ENCODE measurements at places on chromosomes 1 and 21.

GRCh38 chr1:53073868-53074311 lies 11.9 kb downstream of the PODN start:
- no peak for DNase-seq

GRCh38 chr1:71417421-71417820 lies 336.6 kb upstream of the ZRANB2 start:
- no peak for DNase-seq

- DNase-seq, result no peak
Measured at GRCh38 chr1:91314643-91315042, 90.0 kb downstream of the HFM1 start.

GRCh38 chr1:153629343-153629665 lies 1.1 kb downstream of the S100A1 start:
- no peak for DNase-seq

- DNase-seq, result no peak
Measured at GRCh38 chr1:42815941-42816584, 859 bp upstream of the ERMAP start.

GRCh38 chr1:230857822-230858221 lies 10.5 kb downstream of the C1orf198 start:
- DNase-seq, result no peak

DNA sequence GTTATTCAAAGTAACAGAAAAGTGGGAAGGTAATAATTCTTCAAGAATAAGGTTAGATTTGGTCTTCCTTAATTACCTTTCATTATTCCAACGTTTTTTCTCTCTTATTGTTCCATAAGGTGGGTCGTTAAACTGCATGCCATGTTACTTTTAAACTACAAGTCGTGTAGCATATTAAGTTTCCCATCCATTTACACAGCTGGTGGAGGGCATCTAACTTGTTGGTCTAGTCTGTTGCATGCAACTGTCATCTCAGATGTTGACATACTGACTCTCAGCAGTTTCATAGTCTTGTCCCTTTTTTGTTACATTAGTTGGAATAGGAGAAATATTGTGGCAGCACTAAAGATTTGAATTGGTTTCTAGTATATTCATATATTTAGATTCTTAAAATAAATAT lies 54.6 kb upstream of the BMP8A start:
- no peak for DNase-seq

- no peak for DNase-seq
Measured at GRCh38 chr1:117059334-117059677, 820 bp upstream of the TTF2 start.

GRCh38 chr1:100736324-100736723 lies 16.8 kb downstream of the VCAM1 start:
- no peak for DNase-seq

DNA sequence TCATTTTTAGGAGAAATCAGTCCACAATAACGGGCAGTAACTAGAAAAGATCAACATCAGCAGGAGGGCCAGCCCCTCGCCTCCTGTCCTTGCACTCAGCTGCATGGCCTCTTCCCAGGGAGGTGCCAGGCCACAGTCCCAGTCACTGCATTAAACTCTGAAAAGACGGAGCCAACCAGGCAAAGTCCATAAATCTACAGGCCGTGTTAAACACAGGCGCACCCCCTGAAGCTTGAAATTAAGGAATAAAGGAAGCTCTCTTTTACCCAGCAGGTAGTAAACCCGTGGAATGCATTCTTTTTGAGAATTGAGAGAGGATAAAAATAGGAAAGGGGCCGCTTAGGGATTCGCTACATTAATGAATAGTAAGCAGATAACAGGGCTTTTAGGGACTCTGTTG lies 18.4 kb downstream of the H6PD start:
- DNase-seq, result no peak

DNA sequence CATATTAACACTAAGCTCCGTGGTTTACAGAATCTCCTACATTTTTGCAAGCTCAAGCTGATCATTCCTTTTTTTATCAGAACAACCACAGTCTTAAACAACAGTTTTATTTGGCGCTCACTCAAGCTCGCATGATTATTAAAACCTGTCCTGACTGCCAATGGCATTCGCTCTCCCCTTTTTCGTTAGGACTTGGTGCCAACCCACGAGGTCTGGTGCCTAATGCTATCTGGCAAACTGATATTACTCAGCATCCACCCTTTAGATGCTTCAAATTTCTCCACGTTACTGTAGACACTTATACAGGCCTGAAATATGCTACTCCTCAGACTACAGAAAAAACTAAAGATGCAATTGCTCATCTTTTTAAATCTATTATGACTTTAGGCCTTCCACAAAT lies 23.0 kb upstream of the ITLN1 start:
- no peak for DNase-seq

Data from fibroblast of skin of left biceps (primary cell).